Activated CD8-positive, alpha-beta memory T cell treated with anti-CD3 and anti-CD28 coated beads, Interleukin-2, amount 50 U/mL, for 48 hours (primary cell): ENCODE measurements at places on chromosomes 6 and 20.

DNA sequence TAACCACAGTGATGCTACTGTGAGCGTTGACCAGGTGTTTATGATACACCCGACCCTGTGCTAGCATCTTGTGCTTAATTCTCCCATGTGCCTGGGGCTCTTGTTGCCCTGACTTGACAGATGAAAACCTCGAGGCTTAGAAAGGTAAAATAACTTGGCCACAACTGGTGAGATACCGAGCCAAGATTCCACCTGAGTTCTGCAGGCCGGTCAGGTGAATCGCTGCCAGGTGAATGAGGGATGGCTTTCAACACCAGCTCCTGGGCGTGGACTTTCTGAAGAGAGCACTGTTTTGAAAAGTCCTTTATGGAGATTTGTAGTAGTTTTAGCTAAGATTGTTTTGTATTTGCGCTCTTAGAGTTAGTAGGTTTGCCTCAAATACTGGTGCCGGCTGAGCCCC is 12.2 kb upstream of the ZNF831 start:
- peak; percentile 38 for DNase-seq

DNA sequence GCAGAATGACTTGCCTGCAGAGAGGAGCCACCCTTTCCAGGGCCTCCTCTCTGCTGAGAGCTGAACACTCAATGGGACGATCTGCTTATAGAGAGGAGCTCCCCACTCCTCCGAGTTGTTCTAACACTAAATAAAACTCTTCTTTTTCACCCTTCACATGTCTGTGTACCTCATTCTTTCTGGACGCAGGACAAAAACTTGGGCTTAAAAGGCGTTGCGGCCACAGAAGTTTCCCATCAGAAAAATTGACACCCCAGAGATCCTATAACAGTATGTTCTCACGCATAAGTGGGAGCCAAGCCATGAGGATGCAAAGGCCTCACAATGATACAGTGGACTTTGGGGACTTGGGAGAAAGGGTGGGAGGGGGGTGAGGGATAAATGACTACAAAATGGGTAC is 121.2 kb downstream of the GMPR start:
- DNase-seq, result no peak

GRCh38 chr6:46279874-46280273 is 109.1 kb upstream of the ENPP5 start:
- DNase-seq, result no peak

- no peak for DNase-seq
These were observed 83.8 kb upstream of the FAM184A start for GRCh38 chr6:119162134-119162775.

GRCh38 chr20:39089029-39089428 is 126.9 kb downstream of the DHX35 start:
- no peak for DNase-seq

DNA sequence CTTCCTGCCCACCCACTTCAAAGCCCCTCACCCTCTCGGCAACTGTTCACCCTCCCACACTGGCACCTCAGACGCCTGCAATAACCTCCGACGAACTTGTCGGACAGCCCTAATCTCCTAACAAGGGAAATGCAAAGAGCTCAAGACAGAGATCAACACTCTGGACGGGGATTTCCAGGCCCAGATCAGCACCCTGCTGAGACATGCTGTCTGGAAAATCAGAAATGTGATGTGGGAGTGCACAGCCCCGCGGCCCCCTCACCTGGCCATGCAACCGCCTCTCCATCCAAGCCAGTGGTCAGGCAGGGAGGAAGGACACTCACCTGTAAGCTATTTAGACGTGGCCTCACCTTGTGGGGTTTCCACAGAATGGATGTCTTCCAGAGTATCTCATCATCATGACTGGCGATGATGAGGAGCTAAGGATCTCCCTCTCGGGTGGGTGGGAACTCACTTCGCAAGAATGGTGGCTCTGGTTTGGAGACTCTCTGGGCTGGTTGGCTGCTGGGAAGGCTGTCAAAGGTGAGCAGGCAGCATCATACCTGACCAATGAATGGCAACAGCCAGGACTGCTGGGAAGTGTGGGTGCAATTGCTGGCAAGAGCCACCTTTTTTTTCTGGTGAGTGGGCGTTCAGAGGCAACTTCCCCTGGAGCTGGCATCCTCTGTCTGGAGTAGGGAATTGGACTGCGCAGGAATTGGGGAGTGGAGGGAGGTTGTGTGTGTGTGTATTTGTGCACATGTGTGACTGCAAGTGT is 28.1 kb upstream of the ADTRP start:
- no peak for DNase-seq

GRCh38 chr6:24004659-24005058 is 121.4 kb upstream of the NRSN1 start:
- no peak for DNase-seq

DNA sequence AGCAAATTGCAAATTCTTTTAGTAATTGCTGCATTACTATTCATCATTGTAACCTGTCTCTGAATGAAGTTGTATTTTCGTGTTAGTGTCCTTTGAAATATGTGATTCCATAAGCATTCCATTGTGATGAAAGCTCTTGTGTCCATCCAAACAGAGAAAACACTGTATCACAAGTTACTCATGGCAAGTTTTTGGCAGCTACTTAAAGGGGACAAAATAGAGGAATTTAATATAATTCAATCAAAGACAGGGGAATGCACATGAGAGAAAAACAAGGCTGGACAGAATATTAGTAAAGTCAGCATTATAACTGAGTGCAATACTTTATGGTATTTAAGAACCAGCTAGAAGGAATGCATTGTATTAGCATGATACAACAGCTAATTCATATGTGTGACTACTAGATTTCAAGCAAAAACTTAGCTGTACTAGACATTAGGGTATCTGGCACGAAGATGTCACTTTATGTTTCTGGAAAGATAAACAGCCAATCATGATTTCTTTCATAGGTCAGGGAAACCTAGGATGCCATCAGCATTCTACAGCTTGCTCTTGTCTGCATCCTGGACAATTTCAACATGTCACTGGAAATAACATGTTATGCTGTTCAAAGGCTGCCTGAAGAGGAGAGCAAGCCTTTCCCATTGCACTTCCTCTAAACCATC is 270.6 kb upstream of the MARCKS start:
- no peak for DNase-seq

GRCh38 chr6:156833755-156834154 is 56.6 kb downstream of the ARID1B start:
- no peak for DNase-seq

GRCh38 chr6:137033828-137034227 is 10.9 kb downstream of the IL20RA start:
- peak; percentile 75 for DNase-seq

DNA sequence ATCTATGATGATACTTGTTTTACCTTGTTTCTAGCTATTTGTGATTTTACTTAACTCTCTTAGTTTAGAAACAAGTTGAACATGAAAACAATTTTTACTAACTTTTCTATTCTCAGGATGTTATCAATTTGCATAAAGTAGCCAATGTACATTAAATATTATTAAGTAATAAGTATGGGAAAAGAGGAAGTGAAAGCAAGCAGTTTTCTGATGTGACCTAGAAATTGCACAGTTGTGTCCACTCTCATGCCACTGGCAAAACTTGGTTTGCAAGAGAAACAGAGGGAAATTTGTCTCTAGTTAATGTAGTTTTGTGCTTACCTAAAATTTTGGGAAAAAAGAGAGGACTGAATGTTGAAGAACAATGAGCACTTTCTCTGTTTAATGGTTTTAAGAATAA is 19.2 kb upstream of the TSPYL1 start:
- no peak for DNase-seq

DNA sequence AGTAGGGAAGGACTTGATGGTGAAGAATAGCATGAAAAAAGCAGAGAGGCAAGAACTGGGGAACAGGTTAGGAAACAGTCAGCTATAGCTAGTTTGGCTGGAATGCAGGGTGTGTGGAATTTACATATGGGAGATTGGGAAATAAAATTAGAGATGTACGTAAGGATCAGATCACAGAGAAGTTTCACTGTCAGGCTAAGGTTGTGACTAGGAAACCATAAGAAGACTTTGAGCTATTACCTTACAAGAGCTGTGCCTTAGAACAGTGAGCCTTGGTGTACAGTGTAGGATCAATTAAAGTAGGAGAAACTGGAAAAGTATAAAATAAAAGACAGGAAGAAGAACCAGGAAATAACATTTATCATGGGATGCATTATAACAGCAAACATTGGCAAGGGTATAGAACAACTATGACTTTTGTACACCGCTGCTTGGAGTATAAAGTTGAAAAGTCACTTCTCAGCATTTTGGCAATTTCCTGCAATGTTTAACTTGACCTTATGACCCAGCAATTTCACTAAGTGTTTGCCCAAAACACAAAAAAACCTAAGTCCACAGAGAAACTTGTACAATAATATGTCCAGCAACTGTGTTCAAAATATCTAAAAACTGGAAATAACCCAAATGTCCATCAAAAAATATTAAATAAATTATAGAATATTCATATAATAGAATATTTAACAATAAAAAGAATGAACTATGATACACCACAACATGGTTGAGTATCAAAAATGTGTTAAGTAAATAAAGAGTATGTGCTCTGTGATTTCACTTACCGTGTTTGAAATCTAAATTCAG is 31.2 kb upstream of the SPTLC3 start:
- DNase-seq, result no peak

DNA sequence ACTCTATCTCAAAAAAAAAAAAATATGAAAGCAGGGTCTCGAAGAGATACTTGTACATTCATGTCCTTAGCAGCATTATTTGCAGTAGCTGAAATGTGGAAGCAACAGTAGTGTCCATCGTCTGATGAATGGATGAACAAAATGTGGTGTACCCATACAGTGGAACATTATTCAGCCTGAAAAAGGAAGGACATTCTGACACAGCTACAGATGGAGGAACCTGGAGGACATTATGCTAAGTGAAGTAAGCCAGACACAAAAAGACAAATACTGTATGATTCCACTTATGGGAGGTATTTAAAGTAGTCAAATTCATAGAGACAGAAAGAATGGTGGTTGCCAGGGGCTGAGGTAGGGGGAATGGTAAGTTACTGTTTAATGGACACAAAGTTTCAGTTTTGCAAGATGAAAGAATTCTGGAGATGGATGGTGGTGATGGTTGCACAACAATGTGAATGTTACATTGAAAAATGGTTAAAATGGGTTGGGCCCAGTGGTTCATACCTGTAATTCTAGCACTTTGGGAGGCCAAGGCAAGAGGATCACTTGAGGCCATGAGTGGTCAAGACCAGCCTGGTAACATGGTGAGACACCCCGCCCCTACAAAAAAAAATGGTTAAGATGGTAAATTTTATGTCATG is 11.8 kb upstream of the TULP1 start:
- no peak for DNase-seq
